Anterior cingulate cortex (tissue), 58 donors: ENCODE measurements at places on chromosomes 6 and 20.

GRCh38 chr6:85348643-85349042, 101.2 kb upstream of the NT5E start:
- no peak for DNase-seq

GRCh38 chr6:100906325-100906724, 25.2 kb upstream of the ASCC3 start:
- DNase-seq, result no peak

GRCh38 chr6:144395826-144396225, 110.7 kb downstream of the UTRN start:
- no peak for DNase-seq

DNA sequence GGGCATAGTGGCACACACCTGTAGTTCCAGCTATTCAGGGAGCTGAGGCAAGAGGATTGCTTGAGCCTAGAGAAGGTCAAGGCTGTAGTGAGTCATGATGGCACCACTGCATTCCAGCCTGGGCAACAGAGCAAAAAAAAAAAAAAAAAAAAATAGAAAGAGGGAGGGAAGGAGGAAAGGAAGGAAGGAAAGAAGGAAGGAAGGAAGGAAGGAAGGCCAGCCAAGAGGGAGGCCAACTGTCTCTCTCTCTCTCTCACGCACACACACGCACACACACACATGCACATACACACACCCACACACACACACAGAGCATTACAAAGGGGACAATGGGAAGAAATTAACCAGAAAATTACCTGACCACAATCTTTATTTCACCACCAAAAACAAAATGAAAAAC, 50.6 kb upstream of the COL9A1 start:
- no peak for DNase-seq

DNA sequence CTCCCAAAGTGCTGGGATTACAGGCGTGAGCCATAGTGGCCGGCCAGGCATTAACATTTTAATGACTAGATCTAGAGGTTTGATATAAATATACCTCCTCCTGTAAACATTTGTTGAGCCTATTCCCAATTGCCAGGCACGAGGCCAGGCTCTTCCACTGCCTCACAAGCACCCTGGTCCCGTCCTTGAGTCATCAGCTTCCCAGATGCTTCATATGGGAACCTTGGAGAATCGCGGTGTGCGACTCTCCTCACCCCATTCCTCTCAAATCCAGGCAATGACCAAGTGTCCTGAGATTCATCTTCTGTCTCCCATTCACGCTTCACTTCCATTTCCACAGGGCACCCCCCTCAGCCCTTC, 35.9 kb upstream of the PIM1 start:
- DNase-seq, result no peak

DNA sequence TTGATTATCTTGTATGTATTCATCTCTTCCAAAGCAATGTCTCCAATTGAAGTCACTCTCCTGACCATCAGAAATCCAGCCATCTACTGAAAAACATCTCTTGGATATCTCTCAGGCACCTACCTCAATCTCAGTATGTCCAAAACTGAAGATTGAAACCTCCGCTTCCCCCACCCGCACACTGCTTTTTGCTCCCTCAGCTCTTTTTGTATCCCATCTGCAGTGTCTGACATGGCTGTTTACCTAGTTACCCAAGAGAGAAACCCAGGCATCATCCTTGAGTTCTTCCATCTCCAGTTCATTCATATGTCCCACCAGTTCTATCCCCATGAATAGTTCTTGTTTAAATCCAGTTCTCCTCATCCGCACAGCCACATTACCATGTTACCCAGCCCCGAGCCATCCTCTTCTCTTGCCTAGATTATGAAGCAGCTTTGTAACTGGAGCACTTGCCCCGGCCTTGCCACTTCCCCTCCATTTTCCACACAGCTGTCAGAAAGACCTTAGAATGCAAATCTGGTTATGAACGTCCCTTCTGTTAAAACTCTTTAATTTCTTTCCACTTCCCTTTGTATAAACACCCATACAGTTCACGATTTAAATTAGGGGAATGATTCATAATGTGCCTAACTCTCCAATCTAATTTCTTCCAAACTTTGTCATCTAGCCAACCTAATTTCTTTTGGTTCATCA, 40.5 kb upstream of the GCLC start:
- no peak for DNase-seq

DNA sequence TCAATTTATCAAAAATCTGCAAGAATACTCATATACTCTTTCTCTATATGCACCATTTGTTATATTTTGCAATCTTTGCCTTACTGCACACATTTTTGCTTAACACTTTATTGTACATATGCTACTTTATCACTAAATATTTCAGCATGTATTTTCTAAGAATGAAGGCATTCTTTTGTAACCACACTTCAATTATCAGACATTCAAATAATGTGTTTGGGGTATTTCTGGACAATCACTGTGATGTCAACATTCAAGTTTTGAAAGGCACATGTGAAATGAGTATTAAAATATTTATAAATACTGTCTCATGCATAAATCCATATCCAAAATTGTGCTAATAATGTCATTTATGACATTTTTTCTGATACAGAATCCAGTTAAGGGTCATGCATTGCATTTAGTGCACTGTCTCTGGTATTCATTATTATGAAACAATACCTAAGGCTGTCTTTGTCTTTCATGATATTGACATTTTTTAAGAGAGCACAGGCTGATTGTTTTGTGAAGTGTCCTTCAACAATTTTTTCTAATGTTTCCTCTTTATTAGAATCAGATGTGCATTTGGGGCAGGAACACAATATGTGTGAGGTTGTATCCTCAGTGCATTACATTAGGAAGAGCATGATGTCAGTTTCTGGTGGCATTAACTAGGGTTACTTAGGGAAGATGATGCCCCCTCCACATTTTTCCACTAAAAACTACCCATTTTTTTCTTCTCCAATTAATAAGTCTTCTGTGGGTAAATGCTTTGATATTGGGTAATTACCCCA, 105.7 kb downstream of the MTFR2 start:
- no peak for DNase-seq

- DNase-seq, result no peak
Measured at GRCh38 chr6:44067173-44068139, 59.8 kb downstream of the MRPL14 start.

GRCh38 chr6:107075951-107076381, 39.3 kb downstream of the BEND3 start:
- peak; percentile 9 for DNase-seq

- no peak for DNase-seq
Measured at GRCh38 chr6:3741477-3741871, 10.0 kb downstream of the PXDC1 start.

DNA sequence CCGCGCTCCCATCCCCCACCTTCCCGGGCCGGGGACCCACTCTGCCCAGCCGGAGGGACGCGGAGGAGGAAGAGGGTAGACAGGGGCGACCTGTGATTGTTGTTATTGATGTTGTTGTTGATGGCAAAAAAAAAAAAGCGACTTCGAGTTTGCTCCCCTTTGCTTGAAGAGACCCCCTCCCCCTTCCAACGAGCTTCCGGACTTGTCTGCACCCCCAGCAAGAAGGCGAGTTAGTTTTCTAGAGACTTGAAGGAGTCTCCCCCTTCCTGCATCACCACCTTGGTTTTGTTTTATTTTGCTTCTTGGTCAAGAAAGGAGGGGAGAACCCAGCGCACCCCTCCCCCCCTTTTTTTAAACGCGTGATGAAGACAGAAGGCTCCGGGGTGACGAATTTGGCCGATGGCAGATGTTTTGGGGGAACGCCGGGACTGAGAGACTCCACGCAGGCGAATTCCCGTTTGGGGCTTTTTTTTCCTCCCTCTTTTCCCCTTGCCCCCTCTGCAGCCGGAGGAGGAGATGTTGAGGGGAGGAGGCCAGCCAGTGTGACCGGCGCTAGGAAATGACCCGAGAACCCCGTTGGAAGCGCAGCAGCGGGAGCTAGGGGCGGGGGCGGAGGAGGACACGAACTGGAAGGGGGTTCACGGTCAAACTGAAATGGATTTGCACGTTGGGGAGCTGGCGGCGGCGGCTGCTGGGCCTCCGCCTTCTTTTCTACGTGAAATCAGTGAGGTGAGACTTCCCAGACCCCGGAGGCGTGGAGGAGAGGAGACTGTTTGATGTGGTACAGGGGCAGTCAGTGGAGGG, 2.8 kb downstream of the SOX4 start:
- peak; percentile 6 for DNase-seq

DNA sequence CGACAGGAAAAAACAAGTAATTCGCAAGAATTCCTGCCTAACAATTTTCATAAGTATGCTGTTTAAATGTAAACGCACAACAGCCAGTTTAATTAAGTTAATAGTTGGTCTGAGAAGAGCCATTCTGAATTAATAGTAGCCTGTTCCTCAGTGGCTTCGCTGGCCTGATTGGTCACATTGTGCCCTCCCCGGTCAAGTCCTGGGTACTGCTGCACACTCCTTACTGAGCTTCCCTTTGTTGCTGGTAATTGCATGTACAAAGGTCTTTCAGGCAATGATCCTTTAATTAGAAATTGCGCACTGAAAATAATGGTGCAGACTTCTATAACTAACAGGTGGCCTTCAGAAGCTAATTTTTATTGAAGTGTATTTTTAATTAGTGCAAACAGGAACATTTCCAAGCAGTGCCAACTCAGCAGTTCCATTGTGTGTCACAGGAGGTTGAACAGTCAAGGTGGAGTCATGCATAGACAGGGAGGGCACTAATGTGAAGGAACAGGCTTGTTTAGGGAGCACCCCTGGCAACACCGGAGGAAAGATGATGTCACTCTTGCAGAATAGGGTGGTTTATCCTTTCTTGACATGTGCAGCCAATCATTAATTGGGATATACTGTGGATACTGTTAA, 92.6 kb upstream of the SLC22A23 start:
- no peak for DNase-seq

DNA sequence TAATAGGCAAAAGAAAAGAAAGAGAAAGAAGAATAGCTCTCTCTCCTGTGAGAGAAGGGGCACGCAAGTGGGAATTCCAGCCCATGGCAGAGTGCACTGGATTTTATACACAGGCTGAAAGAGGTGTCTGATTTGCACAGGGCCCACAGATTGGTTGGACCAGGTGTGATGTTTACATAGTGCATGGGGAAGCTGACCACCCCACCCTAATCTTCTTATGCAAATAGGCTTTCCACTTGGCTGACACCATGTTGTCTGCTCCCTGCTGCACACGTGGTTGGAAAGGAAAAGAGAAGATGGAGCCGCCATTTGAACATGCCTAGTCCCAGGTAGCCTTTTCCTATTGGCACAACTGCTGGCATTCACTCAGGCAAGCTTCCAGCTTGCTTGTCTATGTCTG, 20.2 kb downstream of the MICA start:
- DNase-seq, result no peak

DNA sequence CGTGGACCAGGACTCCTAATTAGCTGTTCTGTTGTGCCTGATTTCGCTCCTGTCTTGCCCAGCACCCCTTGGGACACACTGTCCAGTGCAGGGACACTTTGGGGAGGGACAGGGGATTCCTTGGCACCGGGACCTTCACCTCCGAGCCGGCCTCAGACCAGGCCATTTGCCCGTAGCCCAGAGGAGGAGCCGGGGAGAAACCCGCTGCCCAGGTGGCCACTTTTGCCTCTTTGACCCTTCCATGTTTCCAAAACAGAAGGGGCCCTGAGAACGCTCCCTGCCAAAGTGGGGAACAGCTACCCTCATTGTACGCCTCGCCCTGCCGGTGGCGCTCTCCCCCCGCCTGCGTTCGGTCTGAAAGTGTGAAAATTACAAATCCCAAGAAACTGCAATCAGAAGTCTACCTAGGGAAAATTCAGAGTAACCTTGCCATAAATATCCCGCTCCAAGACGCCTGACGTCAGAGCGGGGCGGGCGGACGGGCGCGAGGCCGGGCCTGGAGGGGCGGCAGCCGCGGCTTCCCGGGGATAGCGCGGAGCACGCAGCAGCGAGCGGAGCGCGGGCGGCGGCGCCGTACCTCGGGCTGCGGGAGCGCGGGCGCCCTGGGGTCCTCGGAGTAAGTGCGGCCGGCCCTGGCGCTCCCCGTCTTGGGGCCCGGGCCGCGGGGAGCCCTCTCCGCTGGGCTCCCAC, at the start of gene DAAM2:
Gene DAAM2, plus strand, starts transcription at position 527 of the 690 bp plus-strand sequence. CDS start 63,927 bp downstream, outside the sequence.
- DNase-seq, result peak; percentile 49

DNA sequence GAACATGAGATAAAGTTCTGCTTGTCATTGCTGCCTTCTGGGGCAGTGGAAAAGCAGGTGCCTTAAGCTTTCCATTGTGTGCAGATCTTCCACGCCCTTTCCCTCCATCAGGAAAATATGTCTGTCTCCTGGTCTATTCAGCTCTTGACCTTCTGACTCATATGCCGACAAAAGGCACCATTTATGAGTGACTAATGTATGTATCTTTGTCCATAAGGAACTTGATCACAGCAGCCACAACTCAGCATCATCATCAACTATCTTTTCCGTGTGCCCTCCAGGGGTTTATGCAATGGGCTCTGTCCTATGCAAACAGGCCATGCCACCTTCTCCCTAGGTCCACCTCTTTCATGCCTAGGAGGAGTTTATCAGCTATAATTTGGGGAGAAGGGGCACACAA, 102.7 kb upstream of the QKI start:
- no peak for DNase-seq

DNA sequence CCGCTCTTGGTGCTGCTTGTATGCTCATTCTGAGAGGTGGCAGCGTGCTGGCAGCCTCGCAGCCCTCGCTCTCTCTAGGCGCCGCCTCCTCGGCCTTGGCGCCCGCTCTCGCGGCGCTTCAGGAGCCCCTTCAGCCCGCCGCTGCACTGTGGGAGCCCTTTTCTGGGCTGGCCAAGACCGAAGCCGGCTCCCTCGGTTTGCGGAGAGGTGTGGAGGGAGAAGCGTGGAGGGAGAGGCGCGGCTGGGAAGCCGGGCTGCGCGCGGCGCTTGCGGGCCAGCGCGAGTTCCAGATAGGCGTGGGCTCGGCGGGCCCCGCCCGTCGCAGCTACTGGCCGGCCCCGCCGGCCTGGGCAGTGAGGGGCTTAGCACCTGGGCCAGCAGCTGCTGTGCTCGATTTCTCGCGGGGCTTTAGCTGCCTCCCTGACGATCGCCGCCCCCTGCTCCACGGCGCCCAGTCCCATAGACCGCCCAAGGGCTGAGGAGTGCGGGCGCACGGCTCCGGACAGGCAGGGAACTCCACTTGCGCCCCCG, 19.5 kb upstream of the FAM8A1 start:
- no peak for DNase-seq

DNA sequence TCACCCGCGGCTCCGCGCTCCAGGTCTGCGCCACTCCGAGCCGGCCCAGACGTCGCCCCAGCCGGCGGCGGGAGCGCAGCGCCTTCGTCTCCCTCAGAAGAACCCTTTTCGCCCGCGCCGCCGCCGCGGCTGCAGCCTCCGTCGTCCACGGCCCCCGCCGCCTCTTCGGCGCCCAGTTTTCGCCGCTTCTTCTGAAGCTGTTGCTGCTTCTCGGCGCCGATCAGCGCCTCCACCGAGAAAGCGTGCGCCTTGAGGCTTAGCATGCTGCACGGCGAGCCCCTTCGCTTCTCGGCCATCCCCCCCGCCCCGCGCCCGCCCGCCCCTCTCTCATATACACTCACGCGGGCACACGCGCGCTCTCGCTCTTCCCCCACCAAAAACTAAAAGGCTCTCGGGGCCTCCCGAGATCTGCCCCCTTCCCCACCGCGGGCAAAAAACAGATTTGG, 489 bp downstream of the TBX18 start:
- no peak for DNase-seq

GRCh38 chr6:170314983-170315382, 8.4 kb downstream of the FAM120B start:
- no peak for DNase-seq
